Fibroblast of skin of right biceps (primary cell): ENCODE measurements at places on chromosomes 4 and X.

- DNase-seq, result peak; percentile 14
Observed at GRCh38 chr4:27350161-27350560, 489.5 kb downstream of the STIM2 start.

DNA sequence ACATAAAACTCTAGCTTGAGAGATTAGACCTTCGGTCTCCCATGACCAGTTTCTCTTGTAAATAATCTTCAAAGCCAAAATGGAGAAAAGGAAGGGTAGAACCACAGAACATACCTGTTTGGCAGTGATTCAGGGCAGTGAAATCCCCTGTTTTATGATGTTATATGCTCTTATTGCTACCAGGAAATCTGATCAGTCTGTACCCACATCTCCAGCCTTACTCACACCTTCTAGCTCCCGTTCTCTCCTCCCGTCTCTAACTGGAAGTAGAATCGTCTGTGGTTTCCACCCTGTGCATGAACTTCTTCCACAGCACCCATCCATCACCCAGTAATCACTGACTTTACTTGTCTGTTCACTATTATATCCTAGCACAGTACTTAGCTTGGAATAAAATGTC is 42.9 kb downstream of the NKX6-1 start:
- DNase-seq, result no peak

GRCh38 chrX:123871309-123871708 is 11.5 kb downstream of the XIAP start:
- DNase-seq, result no peak

- peak; percentile 15 for DNase-seq
Observed at GRCh38 chr4:4386736-4387392, at the start of gene NSG1. Gene NSG1, plus strand, starts transcription at chr4:4387102. Its CDS starts 528 bp downstream, at chr4:4387630.

DNA sequence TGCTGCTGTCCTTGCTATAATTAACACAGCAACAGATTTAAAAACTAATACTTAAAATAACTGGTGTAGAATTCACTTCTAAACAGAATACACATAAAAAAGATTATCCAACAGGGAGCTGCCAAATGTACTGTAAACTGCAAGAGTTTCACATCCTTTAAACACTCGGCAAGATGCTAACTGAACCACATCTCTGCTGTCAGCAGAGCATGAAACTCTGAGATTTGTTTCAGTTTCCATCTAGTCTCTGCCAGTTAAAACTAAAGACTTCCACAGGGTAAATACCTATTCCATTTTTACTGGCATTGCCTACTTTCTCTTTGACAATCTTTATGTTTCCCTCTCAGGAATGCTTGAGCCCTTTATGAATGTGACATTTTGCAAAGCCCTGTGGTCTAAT is 127.7 kb downstream of the SLC7A11 start:
- DNase-seq, result no peak

GRCh38 chrX:130120746-130121504 is 10.6 kb upstream of the ELF4 start:
- peak; percentile 84 for DNase-seq
